ENCODE measurements at places on chromosomes 5 and 9.

- DNase-seq = peak; percentile 62
These were observed at the start of gene NFIL3 for GRCh38 chr9:91423785-91424402. NFIL3 (minus strand) TSS chr9:91423832; CDS start chr9:91410734, 13,098 bp downstream.

DNA sequence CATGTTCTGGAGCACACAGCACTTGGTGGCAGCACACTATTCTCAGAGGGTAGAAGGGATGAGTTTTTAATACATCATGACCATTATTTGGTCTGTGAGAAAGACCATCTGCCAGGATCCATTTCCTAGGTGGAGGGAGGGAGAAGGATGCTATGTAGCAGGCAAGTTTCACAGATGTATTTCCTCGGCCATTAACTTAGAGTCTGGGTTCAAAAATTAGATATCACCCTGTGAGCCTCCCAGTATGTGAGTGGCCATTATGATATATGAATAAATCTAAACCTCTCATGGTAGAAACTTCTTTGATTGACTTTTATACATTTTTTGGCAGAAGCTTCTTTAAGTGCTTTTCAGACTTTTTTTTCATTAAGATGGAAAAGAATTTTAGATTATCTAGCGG is 133.9 kb downstream of the SREK1 start:
- DNase-seq = no peak

DNA sequence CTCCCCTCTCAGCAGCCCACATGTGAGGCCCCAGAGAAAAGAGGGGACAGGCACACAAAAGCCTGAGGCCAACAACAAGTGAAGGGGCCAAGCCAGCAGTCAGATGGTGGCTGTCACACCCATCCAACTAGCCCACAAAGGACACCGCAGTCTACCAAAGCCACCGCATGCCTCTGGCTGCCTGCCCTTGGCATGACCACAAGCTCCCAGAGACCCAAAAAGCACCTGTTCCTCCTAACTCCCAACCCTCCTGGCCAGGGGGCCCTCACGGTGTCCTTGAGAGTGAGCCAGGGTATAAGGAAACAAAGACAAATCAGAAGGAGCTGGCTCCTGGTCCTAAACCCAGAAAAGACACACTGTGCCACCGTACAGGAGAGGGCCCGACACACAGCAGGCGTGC is 77.8 kb upstream of the LRRTM2 start:
- no peak for DNase-seq

GRCh38 chr5:163790497-163790896 is 285.1 kb downstream of the MAT2B start:
- no peak for DNase-seq

DNA sequence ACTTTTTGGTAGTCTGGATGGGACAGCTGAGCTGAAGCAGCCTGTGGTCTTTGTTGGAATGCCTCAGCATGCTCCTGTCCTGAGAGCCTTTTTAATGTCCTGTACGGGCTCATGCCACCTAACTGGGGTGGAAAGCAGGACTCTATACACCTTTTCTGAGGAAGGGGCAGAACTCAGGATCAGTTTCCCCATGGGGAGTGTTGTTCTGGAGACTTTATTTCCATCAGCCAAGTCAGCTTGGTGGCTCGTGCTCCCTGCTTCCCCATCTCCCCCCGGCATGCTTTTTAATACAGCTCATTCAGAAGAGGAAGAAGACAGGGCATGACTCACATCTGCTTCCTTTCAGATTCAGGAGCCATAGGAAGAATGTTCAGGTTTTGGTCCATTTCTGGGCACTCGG is 5.1 kb upstream of the SEPTIN8 start:
- DNase-seq = no peak

DNA sequence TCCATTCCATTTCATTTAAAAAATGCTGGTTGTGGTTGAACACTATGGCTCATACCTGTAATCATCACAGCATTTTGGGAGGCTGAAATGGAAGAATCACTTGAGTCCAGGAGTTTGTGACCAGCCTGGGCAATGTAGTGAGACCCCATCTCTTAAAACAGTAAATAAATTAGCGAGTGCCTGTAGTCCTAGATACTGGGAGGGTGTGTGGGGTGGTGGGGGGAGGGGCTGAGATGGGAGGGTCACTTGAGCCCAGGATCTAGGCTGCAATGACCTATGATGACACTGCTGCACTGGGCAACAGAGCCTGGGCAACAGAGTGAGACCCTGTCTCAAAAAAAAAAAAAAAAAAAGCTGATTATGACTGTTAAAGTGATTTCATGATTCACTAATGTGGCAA is 29.1 kb downstream of the DDX46 start:
- DNase-seq = no peak

- no peak for DNase-seq
These were observed 38.8 kb downstream of the CARTPT start for GRCh38 chr5:71757590-71758543.

- DNase-seq = no peak
These were observed 39.2 kb upstream of the LURAP1L start for GRCh38 chr9:12735665-12736064.

DNA sequence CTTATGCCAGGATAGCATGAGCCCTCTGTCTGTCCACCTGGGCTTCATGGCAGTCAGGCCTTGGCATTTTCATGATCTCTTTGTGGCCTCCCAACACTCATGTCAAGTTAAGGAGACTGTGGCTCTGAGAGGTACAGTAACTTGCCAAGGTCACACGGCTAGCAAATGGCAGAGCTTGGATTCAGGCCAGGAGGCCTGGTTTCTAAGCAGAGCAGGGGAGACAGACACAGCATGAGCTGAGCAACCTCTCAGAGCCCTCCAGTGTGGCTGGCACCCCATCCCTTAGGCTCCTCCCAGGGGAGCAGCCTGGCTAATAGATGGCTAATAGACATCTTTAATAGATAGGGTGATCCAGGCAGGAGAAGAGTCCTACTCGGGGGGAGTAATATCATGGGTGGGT is 4.1 kb downstream of the SYNPO start:
- DNase-seq = no peak

DNA sequence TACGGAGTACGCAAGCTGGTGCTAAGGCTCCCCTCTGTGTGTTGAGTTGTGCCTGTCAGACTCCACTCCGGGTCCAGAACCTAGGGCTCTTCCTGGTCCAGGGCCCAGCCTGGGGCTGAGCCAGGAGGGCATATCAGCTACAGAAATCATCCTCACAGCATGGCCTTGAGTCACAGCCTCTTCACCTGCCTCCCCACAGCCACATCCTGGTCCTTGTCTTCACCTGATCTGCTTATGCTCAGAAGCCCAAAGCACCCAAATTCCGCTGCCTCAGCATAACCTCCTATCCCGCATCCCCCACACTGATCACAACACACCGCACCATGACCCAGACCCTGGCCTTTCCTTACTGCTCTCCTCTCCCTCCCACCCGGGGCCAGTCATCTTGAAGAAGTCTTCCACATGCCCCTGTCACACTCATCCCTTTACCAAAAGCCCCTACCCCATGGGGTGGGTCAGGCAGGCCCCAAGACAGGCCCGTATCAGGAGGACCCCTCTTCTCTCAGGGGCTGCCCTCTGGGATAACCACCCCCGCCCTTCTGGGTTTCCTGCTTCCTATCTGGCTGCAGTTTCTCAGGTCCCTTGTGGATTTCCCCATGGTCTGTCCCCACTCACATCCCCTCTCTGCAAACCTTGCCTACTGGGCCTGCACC is 1.3 kb upstream of the IL3 start:
- DNase-seq = no peak

GRCh38 chr9:81871695-81872094 is 56.5 kb upstream of the SPATA31D4 start:
- no peak for DNase-seq

DNA sequence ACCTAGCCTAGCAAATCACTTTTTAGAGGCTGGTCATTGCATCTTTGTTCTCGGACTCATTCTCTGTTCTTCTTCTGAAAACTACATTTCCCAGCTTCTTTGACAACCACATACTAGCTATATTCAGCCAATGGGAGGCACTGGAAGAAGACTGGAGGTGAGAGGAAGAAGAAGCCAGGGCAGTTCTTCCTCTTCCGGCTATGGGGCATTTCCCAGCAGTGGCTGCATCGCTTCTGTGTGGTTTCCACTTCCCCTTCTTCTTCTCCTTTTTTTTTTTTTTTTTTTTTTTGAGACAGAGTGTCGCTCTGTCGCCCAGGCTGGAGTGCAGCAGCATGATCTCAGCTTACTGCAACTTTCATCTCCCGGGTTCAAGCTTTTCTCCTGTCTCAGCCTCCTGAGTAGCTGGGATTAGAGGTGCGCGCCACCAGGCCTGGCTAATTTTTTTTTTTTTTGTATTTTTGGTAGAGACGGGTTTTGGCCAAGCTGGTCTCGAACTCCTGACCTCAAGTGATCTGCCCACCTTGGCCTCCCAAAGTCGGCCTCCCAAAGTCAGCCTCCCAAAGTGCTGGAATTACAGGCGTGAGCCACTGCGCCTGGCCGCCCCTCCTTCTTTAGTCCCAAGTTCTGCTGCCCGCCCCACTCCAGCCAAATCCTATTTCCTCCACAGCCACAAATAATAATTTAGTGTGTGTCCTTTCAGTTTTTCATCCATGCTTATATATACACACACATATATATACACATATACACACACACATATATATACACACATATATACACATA is 6.9 kb upstream of the UBAP1 start:
- DNase-seq = peak; percentile 23

DNA sequence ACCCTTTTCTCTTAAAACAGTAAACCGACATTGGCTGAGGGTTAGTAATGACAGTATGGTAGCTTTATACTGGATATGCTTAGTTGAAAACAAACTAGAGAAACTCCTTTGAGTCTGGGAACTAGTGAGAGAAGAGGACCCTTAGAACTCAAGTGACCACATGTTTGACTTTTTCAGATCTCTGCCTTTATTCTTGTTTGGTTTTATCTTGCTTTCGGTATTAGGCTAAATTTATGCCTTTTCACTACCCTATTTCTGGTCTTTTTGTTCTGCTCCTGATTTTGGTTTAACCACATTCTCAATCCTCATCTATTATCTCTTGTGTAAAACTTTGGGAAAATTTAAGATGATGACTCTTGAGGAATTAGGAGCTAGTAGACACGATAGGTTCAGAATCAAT is 11.0 kb downstream of the SNAPC3 start:
- no peak for DNase-seq

DNA sequence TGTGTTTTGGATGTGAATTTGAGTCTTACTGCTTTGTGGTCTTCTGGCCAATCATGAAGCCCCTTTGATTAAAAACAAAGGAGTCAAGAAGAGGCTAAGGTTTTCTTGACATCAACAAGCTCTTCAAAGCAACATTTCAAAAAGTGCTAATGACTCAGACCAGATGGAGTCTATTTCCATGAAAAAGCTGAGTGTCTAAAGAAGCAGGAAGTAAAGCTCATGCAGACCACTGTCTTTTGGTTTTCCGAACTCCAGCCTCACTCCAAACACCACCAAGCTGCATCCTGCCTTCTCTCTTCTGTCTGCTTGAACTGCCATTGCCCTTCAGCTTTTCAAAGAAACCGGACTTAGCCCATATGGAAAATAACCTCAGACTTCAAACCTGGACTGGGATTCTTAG is 115.2 kb downstream of the PRDM6 start:
- DNase-seq = no peak

GRCh38 chr9:125883565-125884217 is 136.5 kb downstream of the PBX3 start:
- no peak for DNase-seq

- no peak for DNase-seq
These were observed 18.6 kb upstream of the KDM4C start for GRCh38 chr9:6739218-6739617.

DNA sequence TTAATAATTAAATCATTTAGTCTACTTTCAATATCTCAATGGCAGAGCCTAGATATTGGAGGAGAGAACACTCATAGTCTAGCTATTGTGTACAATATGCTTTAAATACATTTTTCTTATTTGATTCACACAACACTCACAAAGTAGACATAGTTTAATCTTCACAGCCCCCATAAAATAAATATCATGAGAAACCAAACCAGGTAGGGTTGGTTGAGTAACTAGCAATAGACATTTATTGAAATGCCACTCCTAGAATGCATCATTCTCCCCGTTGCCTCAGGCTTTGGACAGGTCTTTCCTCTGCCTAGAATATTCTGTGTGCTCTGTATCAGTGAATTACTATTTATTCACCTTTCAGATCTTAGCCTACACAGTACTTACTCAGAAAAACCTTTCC is 141.9 kb downstream of the CEMIP2 start:
- no peak for DNase-seq

GRCh38 chr9:77534376-77535057 is 113.6 kb downstream of the GNA14 start:
- DNase-seq = no peak

- DNase-seq = no peak
These were observed 71.1 kb downstream of the ACER2 start for GRCh38 chr9:19479874-19480273.

DNA sequence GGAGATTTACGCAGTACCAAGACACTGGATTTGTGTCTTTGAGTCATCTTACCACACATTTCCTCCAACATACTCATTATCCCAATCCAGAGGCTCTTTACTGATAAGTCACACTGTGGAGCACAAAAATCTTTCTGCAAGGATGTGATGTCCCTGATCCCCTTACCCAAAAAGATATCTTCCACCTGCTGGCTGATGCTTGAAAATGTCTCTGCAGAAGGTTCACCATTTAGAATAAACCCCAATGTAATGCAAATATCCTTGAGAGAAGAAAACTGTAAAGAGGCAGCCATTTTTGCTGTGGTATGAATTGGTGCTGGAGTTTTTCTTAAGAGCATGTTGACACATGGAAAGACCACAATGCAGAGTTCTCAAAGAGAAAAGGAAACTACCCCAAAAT is 65.7 kb upstream of the RORB start:
- DNase-seq = no peak

- no peak for DNase-seq
These were observed 186.9 kb upstream of the TRIM32 start for GRCh38 chr9:116499986-116500871.

- DNase-seq = no peak
These were observed 348.1 kb downstream of the TMEM167A start for GRCh38 chr5:82728926-82729702.

DNA sequence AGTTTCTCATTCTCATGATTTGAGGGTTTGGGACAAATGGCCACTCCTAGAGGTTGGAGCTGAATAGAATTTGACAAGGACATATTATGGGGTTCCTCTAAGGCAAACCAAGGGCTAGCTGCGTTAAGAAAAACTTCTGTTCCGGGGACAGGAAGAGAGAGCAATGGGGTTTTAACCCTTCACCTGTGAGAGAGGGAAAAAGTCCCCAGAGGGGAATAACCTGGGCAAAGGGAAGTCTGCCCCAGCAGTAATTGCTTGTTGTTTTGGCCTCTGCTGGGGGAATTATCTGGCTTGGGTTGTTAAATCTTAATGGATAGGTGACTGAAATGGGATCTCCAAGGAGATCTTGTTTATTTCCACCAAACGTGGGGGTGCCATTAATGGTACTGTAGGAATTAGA is 110.1 kb upstream of the MOCS2 start:
- DNase-seq = no peak

- DNase-seq = no peak
These were observed 172.8 kb upstream of the PANK3 start for GRCh38 chr5:168752012-168752411.

- DNase-seq = no peak
These were observed 107.4 kb downstream of the LMNB1 start for GRCh38 chr5:126884269-126884819.

- no peak for DNase-seq
These were observed 34.7 kb downstream of the LMNB1 start for GRCh38 chr5:126811515-126812198.

Measured in stimulated activated CD4-positive, alpha-beta T cell treated with anti-CD3 and anti-CD28 coated beads, TNF-alpha, amount 100 ng/mL, for 4 hours (primary cell).